ENCODE measurements at places on chromosomes 16 and 17.

DNA sequence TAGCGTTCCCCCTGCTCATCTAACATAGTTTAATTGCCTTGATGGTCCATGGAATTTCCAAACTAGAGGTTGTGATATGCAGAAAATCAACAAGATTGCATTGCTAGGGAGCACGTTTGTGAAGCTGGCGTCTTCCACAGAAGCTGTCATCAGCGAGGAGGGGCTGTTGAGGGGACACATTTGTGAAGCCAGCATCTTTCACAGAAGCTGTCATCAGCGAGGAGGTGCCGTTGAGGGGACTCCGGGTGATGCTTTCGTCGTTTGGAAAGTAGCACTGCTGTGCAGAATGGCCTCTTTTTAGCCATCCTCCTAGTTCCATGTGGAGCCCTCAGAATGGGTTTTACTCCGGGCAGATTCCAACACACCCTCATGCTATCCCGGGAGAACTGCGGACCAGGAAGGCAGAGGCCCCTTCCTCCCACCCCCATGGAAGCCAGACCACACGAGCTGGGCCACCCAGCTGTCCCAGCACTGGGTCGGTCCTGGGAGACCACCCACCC, 119.6 kb upstream of the CHMP6 start:
- no peak for DNase-seq

- DNase-seq = no peak
These were observed 379.8 kb downstream of the UTP18 start for GRCh38 chr17:51640108-51640622.

GRCh38 chr17:31318298-31318801, 3.1 kb downstream of the EVI2A start:
- peak; percentile 63 for DNase-seq

GRCh38 chr17:1042486-1042885, 45.6 kb downstream of the TIMM22 start:
- no peak for DNase-seq

GRCh38 chr16:11675561-11676511, 7.6 kb downstream of the SNN start:
- DNase-seq = no peak

- DNase-seq = no peak
These were observed 15.9 kb downstream of the GRB7 start for GRCh38 chr17:39753514-39754160.

GRCh38 chr17:79831265-79832217, 7.7 kb downstream of the CBX4 start:
- no peak for DNase-seq

DNA sequence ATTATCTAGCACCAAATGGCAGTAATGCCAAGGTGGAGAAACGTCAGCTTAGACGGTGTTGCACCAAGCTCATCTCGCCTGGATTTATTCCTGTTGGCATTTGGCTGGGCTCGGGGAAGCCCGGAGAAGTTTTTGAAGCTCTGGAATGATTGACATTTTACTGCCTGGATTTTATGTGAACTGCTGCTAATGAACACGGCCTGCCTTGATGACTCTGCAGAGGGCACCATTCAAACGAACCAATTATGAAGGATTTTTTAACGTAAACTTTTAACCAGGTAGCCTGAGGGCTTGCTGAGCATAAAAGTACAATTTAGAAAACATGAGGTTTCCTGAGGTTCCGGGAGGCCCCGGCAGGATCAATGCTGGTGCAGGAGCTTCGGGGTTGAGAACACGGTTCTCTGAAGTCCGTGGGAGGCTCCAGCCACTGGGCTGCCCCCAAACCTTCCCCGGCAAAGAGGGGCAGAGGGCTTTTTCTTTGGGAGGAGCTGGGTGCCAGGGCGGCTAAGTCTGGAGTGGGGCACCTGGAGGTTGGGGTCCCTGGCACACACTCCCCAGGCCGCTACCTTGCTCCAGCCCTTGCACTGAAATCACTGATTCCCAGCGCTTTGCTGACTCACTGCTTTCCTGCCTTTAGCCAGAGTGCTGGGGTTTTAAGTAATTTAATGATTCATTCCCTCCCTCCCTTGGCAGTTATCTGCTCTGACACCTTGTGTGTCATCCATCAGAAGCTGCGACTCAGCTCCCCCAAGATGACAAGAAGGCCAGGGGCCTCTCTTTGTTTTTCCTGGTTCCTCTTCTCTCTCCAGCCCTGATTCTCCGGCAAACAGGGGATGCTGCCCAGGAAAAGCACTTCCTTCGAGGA, 161.2 kb upstream of the IRX3 start:
- peak; percentile 85 for DNase-seq

GRCh38 chr17:58873926-58874325, 118.3 kb downstream of the PPM1E start:
- DNase-seq = no peak

DNA sequence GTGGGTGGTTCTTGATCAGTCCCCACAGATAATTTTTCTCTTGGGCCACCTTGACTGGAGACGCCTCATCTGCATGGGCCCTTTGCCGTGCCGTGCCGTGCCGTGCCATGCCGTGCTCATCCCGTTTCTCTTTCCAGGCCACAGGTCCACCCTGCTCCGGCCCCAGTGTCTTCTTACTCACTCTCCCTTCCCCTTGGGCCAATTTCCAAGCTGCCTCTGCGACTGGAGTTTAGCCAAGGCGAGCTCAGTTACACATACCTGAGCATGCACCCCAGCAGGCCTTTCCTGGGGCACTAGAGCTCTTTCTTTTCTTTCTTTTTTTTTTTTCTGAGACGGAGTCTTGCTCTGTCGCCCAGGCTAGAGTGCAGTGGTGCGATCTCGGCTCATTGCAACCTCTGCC, 40.5 kb upstream of the MGAT5B start:
- no peak for DNase-seq

DNA sequence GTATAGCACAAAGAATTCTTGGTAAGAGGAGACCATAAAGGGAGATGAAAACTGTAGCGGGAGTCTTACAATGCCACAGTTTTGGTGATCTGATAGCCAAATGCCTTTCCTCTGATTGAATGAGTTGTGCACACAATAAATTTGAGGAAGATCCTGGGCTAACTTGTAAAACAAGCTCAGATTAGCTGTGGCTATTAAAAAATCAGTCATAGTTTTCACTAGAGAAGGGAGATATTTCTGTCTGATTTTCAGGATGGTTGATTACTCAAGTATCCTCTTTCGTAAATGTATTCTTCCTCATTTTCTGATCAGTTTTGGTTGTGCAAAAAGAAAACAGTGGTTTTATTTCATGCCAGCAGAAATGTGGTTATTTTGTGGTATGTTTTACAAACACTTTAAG, 9.1 kb upstream of the METTL9 start:
- no peak for DNase-seq

DNA sequence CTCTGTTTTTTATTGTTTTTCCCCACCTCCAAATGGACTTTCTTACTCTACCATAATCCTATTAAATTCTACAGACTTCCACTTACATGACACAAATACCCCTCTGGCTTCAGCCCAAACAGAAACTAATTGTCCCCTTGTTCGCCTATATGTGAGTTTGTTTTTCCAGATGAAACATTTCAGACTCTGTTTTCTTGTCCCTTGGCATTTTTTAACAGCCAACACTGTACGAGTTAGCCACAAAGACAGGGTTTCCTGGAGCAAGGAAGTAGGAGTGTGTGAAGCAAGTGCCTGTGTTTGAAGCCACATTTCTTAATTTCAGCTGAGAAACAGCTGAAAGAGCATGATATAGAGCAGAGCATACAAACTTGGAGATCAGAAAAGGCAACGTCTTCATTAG, 382.2 kb upstream of the CDH5 start:
- no peak for DNase-seq

DNA sequence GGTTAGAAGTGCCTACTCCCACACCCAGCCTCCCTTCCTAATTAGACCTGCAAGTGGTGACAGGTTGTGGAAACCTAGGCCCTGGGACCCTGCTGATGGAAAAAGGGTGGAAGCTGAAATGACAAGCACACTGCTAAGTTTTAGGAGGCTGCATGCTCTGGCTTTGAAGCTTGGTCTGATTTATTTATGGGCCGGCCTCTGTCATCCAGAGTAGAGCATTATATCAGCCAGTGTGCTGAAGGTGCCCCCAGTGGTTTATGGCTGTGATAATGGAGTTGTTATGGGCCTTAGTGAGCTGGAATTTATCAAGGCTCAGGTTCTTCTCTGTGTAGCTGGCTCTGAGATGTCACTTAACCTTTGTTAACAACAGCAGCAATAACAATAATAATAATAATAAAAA, 142.6 kb downstream of the UTP18 start:
- DNase-seq = no peak

DNA sequence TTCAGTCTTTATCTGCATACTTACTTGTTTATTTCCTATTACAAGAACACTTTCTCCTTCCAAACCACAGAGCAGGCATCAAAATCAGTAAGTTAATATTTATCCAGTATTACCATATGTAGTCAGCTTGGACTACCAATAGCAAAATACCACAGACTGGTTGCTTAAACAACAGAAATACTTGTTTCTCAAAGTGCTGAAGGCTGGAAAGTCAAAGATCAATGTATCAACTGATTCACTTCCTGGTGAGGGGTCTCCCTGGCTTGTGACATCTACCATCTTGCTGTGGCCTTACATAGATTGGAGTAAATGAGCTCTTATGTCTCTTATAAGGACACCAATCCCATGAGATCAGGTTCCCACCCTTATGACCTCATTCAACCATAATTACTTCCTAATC, 2.6 kb downstream of the STXBP4 start:
- DNase-seq = no peak

DNA sequence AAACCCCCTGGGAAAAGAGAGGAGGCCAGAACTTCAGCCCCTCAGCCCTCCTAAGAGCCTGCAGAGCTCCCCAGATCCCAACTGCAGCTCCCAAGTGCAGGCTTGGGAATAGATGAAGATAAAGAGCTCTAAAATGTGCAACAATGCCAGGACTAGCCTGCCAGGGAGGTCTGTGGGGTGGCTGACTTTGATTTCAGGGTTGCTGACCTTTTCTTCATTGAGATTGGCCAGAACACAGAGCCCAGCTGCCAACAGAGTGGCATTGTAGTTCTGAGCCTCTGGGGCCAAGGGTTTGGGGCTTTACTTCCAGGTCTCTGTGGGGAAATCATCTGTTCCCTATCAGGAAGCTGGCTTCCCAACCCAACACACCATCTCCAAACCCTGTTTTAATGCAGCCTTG, 120.6 kb downstream of the COPRS start:
- DNase-seq = no peak

DNA sequence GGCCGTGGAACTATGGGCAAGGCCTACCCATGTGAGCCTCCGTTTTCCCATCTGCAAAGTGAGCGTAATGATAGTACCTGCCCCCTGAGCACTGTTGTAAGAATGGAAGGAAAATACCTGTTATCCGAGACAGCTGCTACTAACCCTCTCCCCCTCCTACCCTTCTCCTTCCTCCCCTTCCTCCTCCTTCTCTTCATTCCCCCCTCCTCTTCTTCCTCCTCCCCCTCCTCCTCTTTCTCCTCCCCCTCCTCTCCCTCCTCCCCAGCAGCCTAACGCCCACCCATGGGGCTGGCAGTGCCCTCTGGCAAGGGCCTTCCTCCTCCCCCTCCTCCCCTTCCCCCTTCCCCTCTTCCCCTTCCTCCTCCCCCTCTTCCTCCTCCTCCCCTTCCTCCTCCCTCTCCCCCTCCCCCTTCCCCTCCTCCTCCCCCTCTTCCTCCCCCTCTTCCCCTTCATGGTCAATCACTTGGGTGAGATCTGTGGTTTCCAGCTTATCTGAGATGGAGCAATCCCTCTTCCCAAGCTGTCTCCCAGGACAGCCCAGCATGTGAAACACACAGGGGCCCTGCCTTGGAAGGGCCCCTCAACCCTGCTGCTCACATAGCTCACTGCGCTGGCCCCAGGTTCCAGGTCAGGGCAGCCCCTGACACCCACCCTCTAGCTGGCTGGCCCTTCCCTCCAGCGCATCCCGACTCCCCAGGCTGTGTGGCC, 6.4 kb downstream of the ZFPM1 start:
- no peak for DNase-seq

- DNase-seq = no peak
These were observed 96.2 kb downstream of the PGS1 start for GRCh38 chr17:78474614-78475146.

DNA sequence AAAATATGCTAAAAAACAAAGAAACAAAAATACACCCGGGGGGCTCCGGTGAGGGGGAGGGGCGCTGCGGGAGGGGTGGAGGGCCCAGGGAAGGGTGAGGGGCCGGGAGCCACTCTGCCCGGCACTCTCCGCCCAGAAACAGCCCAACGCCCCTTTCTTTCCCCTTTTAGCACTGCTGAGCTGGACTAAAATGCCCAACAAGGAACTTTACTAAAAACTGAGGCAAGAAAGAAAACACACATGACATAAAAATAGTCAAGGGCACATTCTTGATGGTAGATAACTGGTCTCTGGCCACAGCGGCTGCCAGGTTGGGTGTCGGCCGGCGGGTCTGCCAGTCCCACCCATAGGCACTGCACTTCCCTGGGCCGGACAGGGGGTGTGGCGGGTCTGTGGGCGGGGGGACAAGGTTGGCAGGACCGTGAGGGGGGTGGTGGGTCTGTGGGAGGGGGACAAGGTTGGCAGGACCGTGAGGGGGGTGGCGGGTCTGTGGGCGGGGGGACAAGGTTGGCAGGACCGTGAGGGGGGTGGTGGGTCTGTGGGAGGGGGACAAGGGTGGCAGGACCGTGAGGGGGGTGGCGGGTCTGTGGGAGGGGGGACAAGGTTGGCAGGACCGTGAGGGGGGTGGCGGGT, 20.9 kb downstream of the METRNL start:
- peak; percentile 58 for DNase-seq

GRCh38 chr17:79706931-79707850, 23.6 kb upstream of the ENPP7 start:
- peak; percentile 15 for DNase-seq

GRCh38 chr16:68378436-68379415, 67.9 kb downstream of the PRMT7 start:
- DNase-seq = no peak

- DNase-seq = no peak
These were observed 1.3 kb downstream of the ZNF276 start for GRCh38 chr16:89722392-89723278.

DNA sequence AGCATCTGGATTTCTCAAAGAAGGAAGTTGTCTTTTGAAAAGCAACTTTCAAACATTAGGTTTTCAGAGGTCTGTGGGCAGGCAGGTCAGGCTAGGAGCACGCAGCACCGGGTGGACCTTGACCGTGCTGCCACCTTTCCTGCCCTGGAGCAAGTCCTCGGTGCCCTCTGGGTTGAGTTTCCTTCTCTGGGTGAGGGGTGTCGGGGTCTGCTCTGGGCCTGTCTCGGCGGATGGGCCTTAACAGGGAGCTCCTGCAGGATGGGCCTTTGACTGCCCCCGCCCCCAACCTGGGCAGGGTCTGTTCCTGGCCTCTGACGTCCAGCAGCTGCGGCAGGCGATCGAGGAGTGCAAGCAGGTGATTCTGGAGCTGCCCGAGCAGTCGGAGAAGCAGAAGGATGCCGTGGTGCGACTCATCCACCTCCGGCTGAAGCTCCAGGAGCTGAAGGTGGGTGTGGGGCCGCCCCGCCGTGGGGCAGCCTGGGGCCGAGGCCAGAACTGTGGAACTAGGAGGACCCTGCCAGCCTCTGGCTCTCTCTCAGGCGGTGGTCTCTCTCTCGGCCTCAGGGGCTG, 8.7 kb downstream of the DEF8 start:
- no peak for DNase-seq
